Stimulated activated CD4-positive, alpha-beta T cell treated with anti-CD3 and anti-CD28 coated beads, Interleukin-2, amount 100 ng/mL, for 4 hours (primary cell): ENCODE measurements at places on chromosomes 16 and 17.

- no peak for DNase-seq
Measured at GRCh38 chr16:29940656-29941055, 14.6 kb upstream of the KCTD13 start.

GRCh38 chr16:25546791-25547190 is 145.0 kb upstream of the HS3ST4 start:
- no peak for DNase-seq

- DNase-seq = no peak
Measured at GRCh38 chr16:728890-729744, 2.2 kb downstream of the HAGHL start.

GRCh38 chr16:57682809-57683635 is 11.6 kb upstream of the DRC7 start:
- no peak for DNase-seq

DNA sequence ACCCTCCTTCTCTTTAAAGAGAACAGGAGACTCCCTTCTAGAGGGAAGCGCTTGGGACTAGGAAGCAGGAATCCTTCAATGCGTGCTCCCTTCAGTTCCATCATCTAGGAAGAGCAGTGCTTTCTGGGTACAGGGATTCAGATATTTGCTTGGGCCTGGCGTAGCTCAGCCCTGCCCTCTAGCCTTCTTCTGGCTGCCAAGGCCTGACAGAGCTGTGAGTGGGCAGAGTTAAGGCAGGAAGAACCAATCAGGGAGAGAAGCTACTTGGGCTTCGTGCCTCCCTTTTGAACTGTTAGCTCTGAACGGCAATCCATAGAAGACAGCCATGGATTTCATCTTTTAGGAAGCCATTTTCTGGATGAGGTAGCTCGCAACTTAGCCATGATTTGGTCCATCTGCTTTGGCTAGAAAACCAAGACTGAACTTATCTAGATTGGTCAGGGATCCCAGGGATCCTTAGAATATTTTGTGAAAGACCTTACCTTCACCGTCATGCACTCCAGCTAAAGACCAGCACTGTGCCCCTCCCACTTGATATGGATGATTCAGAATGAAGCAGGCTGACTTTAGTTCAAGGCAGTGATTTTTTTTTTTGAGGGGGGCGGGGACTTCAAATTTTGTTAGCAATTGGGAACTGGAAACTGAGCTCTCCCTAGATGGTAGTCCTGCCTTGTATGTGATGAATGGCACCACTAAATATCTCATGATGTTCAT is 2.5 kb upstream of the CORO6 start:
- peak; percentile 40 for DNase-seq

DNA sequence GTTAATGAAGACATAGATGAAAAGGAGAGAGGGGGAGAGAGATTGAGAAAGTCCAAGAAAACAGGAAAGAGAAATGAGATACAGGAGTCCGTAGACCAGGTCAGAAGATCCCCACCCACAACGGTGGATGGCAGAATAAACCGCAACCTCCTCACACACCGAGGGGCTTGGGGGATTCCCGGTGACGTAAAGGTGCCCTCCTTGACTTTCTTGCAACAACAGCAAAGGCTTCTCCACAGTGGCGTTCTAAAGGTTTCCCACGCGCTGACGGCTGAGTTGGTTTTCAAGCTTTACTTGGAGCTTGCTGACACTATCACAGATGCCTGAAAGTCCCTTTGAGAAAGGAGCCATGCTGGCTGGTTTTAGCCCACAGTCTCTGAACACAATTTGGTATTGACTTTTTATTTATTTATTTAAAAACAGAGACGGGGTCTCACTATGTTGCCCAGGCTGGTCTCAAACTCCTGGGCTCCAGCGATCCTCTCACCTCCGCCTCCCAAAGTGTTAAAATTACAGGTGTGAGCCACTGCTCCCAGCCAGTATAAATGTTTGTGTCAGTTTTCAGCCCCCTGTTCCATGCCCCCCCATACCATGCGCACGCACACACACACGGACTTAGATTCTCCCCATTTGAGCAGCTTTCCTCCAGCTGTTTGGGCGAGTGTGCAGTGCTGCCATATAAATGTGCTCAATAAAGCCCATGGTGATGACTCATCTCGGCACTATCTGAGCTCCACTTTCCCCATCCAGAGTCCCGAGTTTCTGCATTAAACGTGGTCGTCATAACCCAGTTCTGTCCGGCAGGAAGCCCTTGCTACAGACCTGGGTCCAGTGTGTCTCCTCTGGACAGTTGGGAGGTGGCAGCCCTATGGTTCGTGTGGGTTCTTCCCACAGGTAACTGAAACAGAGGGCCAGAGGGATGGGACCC is 33.0 kb upstream of the SEC14L1 start:
- peak; percentile 41 for DNase-seq

DNA sequence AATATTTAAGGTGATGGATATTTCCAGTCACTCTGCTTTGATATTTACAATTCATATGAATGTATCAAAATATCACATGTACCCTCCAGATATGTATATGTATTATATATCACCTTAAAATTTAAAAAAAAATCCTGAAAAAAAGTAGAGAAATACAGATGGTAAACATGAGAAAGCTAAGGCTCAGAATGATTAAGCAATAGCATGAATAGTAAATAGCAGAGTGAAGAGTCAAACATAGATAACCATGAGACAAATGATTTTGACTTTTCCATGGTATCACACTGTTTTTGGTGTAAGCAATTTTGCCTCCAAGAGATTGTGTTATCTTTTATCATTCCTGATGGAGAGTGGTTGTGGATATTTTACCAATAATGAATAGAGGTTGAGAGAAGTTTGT is 868.8 kb downstream of the CDH11 start:
- no peak for DNase-seq
